ENCODE measurements at places on chromosomes 4 and X. TPM values are rescaled to one million over a fixed set of nuclear protein-coding genes. Genes with fewer than 3 reads are reported as not detected.

ASB9 gene
- total RNA-seq = 7.5 TPM

LRRC66 gene
- 0.28 TPM for total RNA-seq

ZC4H2 gene
- 6.0 TPM for total RNA-seq

MAN2B2 gene
- 36.1 TPM for total RNA-seq

ZMAT1 gene
- 11.3 TPM for total RNA-seq

PRDM8 gene
- total RNA-seq = 5.0 TPM

NXF2 gene
- total RNA-seq = not detected

PSAPL1 gene
- total RNA-seq = 0.55 TPM

C4orf36 gene
- total RNA-seq = 2.0 TPM

HTR2C gene
- total RNA-seq = not detected

PRPS1 gene
- total RNA-seq = 42.0 TPM

NSG1 gene
- total RNA-seq = 2.4 TPM

DNA sequence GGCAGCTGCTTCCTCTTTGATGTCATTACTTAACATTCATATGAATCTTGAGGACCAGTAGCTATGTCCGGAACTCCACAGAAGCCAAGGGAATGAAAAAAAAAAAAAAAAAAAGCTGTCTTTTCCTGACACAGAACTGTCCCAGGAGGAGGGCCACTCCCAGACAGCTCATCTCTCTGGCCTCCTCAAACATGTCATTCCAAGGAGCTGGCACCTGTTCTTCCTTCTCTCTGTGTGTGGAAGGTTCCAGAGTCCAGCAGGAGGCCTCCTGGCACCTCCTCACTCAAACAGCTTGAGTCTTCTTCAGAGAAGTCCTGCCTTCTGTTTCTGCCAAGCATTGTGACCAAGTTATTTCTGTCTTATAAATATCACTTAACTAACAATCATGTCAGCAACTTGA lies 458.5 kb downstream of the AFF2 start:
- H3K36me3 ChIP-seq = no peaks in the 10 kb centered on the region
- no peak overlapping the region for H3K27ac ChIP-seq
- H3K4me1 ChIP-seq = no peaks in the 10 kb centered on the region

- no peak overlapping the region for H3K27ac ChIP-seq
- H3K4me3 ChIP-seq = no peak overlapping the region
- H3K27me3 ChIP-seq = no peaks in the 10 kb centered on the region
- no peaks in the 10 kb centered on the region for H3K4me1 ChIP-seq
- no peaks in the 10 kb centered on the region for H3K36me3 ChIP-seq
Measured at GRCh38 chr4:43146198-43146597, 253.7 kb downstream of the GRXCR1 start.

GRCh38 chr4:158622251-158622650 lies 49.4 kb downstream of the C4orf46 start:
- H3K27ac ChIP-seq = no peak overlapping the region
- H3K4me1 ChIP-seq = no peaks in the 10 kb centered on the region
- H3K4me3 ChIP-seq = no peak overlapping the region
- H3K36me3 ChIP-seq = no peaks in the 10 kb centered on the region

DNA sequence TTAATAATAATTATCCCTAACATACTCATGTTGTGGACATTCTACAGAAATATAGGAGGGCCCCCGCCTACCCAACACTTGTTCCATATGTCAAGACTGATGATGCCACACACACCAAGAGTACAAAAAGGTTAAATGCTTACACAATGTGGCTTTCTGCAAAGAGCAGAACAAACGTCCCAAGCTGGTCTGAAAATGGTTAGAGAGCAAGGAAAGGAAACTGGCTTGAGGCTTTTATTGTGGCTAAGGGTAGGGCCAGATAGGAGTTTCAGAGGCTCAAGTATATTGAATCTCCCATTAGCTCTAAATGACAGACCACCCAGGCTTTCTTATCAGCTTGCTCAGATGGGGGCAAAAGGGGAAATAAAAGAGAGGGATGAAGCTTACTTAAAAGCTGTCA lies 134.1 kb upstream of the C1QTNF7 start:
- no peaks in the 10 kb centered on the region for H3K4me1 ChIP-seq
- no peaks in the 10 kb centered on the region for H3K36me3 ChIP-seq
- DNase-seq = no peak
- H3K27me3 ChIP-seq = no peaks in the 10 kb centered on the region
- no peak overlapping the region for H3K4me3 ChIP-seq
- no peak overlapping the region for H3K27ac ChIP-seq

DNA sequence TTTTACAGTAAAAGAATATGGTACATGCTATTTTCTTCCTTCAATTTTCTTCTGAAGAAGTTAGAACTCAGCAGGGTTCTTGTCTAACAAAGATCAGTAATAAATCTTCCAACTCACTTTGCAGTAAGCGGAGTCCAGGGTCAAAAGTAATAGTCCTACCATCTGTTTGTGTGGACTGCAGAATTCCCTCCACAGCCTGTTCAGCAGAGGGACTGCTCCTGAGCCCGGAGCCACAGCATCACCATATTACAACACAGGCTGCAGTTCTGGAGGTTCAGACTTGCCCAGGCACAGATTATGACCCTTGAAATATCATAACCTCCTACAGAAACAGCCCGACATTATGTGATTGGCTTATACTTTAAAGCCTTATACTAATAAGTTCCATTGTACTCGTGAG lies 10.3 kb downstream of the FHDC1 start:
- no peaks in the 10 kb centered on the region for H3K4me1 ChIP-seq
- H3K4me3 ChIP-seq = no peak overlapping the region
- no peak overlapping the region for H3K27ac ChIP-seq
- H3K27me3 ChIP-seq = no peaks in the 10 kb centered on the region

GRCh38 chrX:72023071-72023470 lies 108.6 kb downstream of the RTL5 start:
- DNase-seq = no peak
- H3K4me3 ChIP-seq = no peak overlapping the region
- H3K4me1 ChIP-seq = peaks cover 16% of the 10 kb centered on the region
- H3K27ac ChIP-seq = no peak overlapping the region
- peaks cover 21% of the 10 kb centered on the region for H3K27me3 ChIP-seq
- H3K36me3 ChIP-seq = no peaks in the 10 kb centered on the region

DNA sequence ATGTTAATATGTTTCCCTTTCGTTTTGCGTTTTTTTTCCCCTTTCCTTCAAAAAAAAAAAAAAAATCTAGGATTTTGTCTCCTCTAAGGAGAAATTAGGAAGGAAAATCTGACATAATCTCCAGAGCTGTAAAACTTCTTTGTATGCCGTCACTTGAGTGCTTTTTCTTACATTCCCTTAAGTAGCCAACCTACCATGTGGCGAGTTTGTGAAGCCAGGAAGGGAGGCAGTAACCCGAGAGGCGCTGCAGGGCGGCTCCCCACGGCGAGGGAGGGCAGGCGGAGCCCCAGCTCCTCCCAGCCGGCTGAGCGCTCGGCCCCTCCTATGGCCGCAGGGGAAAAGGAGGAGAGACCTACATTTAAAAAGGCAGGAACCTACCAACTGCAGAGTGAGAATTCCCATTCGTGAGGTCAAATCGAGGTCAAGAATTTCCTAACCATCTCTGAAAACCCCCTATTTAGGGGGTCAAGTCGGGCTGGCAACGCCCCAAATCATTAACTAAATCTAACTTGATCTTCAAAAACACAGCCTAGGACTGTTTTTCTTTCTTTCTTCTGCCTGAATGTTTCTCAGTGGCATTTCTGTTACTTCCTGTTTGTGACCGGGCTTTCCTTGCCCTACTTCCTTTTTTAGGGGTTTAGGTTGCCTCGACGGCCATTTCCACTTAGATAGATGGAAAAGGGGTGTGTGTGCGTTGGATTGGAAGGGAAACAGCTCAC lies 345.1 kb upstream of the KLF3 start:
- H3K27ac ChIP-seq = peak overlapping the region; percentile 48
- peaks cover 16% of the 10 kb centered on the region for H3K4me1 ChIP-seq
- H3K27me3 ChIP-seq = no peaks in the 10 kb centered on the region

GRCh38 chr4:165814256-165815020 lies 58.6 kb upstream of the TLL1 start:
- H3K27me3 ChIP-seq = no peaks in the 10 kb centered on the region
- H3K36me3 ChIP-seq = no peaks in the 10 kb centered on the region
- H3K4me1 ChIP-seq = no peaks in the 10 kb centered on the region
- no peak overlapping the region for H3K27ac ChIP-seq
- no peak for DNase-seq
- H3K4me3 ChIP-seq = no peak overlapping the region

- H3K4me1 ChIP-seq = no peaks in the 10 kb centered on the region
- H3K4me3 ChIP-seq = no peak overlapping the region
- no peaks in the 10 kb centered on the region for H3K36me3 ChIP-seq
- DNase-seq = no peak
- no peak overlapping the region for H3K27ac ChIP-seq
Measured at GRCh38 chr4:113788888-113789287, 27.4 kb upstream of the CAMK2D start.

DNA sequence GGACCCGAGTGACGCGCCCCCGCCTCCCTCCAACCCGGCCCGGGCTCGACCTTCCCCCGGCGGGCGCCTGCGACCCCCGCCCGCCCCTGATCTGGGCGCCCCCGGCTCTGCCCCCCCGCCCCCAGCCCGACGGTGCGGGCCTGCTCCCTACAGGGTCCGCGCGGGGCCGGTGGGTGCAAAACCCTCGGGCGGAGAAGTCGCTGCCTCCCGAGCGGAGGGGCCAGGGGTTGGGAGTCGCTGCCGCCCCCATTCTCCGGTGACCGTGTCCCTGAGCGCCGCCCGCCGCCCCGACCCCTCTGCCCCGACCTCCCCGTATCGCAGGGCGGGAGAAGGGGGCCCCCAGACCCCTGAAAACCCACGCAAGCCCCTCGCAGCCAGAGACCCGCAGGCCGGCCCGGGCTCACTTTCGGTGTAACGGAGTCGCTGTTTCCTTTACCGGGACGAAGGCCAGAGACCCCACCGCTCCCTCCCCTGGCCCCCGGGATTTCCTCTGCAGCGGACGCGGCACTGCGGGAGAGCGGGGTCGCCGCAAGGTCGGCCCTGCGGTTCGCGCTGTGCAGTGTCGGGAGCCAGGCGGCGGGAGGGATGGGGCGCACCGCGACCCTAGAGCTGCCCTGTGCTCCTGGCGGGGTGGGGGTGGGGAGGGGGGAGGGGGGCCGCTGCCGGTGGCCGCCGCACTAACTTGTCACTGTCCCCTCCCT lies 729 bp upstream of the CPLX1 start:
- no peaks in the 10 kb centered on the region for H3K36me3 ChIP-seq
- no peaks in the 10 kb centered on the region for H3K4me1 ChIP-seq
- no peak for DNase-seq
- H3K27ac ChIP-seq = no peak overlapping the region

DNA sequence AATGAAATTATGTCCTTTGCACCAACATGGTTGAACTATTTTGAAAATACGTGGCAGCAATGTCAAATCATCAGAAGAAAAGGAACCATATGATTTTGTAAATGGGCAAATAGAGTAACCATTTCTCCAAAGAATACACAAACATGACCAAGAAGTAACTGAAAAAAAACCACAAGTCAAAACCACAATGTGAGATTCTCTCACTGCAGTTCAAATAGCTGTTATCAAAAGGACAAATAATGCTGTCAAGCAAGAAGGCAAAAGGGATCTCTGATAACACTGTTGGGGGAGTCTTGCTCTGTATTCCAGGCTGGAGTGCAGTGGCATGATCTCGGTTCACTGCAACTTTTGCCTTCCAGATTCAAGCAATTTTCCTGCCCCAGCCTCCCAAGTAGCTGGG lies 280.8 kb upstream of the ZCCHC13 start:
- no peaks in the 10 kb centered on the region for H3K4me1 ChIP-seq
- no peak overlapping the region for H3K27ac ChIP-seq
- H3K4me3 ChIP-seq = no peak overlapping the region
- H3K27me3 ChIP-seq = no peaks in the 10 kb centered on the region
- no peaks in the 10 kb centered on the region for H3K36me3 ChIP-seq

DNA sequence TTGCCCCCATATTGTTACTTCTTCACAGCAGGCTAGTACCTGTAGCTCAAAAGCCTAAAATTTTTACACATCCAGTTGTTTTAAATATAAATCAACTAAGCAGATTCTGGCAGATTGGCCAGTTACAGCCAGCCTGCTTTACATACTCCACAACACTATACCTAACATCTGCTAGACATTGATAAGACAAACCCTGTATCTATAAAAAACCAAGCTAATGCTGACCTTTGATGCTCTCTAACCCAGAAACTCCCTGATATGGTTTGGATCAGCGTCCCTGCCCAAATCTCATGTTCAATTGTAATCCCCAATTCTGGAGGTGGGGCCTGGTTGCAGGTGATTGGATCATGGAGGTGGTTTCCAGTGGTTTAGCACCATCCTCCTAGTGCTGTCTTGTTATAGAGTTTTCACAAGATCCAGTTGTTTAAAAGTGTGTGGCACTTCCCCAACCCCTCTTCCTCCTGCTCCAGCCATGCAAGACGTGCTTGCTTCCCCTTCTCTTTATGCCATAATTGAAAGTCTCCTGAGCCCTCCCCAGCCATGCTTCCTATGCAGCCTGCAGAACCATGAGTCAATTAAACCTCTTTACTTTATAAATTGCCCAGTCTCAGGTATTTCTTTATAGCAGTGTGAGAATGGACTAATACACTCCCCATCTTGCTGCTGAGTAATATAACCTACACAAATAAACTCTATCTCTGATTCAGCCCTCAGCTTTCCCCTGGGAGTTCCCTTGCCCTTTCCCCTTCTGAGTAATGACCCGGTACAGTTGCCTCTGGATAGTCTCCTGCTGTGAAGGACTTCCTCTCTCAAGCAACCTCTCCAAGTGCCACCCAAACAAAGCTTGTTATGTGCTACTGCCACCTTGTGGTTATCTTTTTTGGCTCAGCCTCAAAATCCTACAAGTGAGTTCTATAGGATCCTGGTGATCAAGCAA lies 39.6 kb downstream of the ZCCHC13 start:
- H3K36me3 ChIP-seq = no peaks in the 10 kb centered on the region

DNA sequence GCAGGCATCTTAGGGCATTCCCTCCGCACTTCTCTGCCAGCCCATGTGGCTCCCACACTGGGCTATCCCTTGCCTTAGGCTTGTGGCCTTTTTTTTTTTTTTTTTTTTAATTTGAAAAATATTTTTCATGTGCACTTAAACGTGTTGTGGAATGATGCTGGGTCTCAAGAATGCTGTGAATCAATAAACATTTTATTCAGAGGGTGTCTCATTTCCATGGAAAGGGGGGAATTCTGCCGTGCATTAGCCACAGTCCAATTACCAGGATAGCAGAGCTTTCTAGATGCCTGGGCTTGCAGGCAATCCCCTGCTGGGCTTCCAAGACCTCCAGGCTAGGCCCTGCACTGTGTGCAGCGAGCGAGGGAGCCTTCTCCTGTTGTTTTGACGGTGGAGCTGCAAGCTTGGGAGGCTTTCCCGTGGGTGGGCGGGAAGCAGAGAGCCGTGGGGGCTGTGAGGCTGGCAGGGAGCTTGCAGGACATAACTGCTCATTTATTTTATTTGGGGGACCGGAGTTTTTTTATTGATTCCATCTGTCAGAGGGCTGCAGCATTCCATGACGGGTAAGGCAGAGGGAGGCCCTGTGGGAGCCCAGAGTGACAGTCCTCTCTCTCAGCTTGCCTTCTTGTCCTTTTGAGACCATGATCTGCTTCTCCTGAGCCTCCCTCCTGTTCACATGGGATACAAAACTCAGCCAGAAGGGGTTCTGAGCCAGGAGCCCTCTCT lies 2.6 kb upstream of the CPZ start:
- no peaks in the 10 kb centered on the region for H3K4me1 ChIP-seq
- H3K27me3 ChIP-seq = peaks cover 19% of the 10 kb centered on the region
- no peak overlapping the region for H3K4me3 ChIP-seq
- no peaks in the 10 kb centered on the region for H3K36me3 ChIP-seq
- no peak overlapping the region for H3K27ac ChIP-seq
- no peak for DNase-seq
